CD8-positive, alpha-beta T cell (primary cell): ENCODE measurements at places on chromosomes 6 and 20.

GRCh38 chr20:41783423-41784208 is 165.4 kb upstream of the CHD6 start:
- no peak for DNase-seq

DNA sequence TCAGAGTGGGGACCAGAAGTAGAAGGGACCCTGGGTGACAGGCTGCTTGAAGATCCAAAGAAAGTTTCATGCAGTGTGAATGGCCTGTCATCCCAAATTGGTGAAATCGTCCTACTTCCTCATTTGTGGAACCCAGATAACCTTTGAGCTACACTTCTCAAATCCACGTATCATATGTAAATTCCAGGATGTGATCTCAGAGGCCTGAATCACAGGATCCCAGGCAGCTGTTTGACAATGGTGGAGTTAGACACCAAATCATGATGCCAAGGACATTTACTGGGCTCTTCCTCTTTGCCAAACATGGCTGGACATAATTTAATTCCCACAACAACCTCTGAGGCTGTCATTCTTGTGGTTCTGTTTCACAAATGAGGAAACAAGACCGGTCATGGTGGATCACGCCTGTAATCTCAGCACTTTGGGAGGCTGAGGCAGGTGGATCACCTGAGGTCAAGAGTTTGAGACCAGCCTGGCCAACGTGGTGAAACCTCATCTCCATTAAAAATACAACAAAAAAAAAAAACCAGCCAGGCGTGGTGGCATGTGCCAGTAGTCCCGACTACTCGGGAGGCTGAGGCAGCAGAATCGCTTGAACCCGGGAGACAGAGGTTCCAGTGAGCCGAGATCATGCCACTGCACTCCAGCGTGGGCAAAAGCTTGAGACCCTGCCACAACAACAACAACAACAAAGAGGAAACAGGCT is 39.9 kb upstream of the TTPAL start:
- DNase-seq, result no peak

DNA sequence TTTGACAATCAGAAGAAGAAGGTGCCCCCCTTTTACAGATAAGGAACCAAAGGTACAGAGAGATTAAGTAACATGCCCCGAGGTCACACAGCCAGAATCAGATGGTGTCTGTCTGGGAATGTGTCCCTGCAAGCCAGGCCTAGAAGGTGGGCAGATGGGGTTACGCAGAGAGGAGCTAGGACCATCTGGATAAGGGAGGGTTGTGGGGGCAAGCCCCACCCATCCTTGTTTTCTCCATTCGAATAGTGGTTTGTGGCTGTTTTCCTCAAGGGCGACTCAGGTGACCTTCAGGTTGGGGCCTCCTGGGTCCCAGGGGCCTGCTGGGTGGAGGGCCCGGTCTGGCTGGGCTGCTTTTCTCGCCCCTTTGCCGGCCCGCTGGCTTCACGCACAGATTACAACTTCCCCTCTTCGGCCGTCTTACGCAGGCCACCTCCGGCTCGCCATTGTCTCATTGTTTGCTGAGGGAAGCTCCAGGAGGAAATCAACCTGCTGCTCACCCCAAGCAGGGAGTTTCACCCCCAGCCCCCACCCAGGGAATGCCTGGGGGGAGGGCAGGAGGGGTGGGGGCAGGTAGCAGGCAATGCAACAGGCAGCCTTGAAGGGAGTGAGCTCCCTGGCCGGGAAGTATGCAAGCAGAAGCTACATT is 30.8 kb upstream of the CSNK2A1 start:
- no peak for DNase-seq

- DNase-seq, result no peak
Observed at GRCh38 chr20:23632711-23633573, 4.8 kb downstream of the CST3 start.

DNA sequence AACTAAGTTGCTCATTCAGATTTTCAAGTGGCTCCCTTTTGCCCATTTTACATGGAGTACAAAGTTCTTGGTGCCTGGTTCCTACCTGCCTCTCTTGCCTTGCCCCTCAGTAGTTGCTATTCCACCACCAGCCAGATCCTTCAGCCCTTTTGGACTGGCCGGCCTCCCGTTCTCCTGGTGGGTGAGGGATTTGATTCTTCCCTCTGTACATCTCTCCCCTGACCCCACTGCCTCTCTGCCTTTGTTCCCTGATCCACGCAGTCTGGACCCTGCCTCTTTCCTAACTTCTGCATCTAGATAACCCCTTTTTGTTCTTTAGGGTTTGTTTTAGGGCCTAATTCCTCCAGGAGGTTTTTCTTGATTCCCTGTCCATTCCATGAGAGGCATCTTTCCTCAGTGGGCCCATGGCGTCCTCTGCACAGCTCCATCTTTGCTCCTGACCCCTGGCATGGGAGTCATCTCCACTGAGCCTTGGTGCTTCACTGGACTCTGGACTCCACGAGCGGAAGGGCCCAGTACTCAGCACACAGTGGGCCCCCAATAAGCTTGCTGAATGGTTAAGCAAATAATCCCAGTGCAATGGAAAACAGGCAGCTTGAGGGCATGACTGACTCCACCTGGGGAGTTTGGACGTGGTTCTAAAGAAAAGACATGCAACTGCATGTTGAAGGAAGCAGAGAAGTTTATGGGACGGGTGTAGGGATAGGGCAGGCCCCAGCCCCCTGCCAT is 309.3 kb upstream of the SUPT3H start:
- no peak for DNase-seq

GRCh38 chr6:38973178-38974057 is 75.2 kb upstream of the GLP1R start:
- DNase-seq, result no peak

GRCh38 chr20:32235331-32236047 is 27.8 kb downstream of the POFUT1 start:
- DNase-seq, result no peak

DNA sequence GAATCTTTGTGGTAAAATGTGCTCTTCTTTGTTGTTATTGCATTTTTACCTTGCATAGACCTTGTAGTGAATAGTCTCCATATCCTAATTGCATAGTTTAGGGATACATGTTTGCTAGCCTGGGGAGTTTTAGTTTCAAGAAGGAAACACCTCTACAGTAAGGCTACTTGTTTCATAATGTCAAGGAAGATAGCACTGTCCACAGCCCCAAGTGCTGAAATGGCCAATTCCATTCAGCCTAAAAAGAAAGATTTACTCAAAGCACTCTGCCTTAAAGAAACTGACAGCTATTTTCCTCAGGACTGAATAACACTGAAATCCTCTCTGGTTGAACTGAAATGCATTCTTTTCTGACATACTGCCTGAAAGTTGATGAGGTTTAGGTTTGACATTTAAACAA is 2.6 kb downstream of the HCRTR2 start:
- DNase-seq, result no peak

- no peak for DNase-seq
Observed at GRCh38 chr6:134870677-134871498, 79.0 kb downstream of the ALDH8A1 start.

DNA sequence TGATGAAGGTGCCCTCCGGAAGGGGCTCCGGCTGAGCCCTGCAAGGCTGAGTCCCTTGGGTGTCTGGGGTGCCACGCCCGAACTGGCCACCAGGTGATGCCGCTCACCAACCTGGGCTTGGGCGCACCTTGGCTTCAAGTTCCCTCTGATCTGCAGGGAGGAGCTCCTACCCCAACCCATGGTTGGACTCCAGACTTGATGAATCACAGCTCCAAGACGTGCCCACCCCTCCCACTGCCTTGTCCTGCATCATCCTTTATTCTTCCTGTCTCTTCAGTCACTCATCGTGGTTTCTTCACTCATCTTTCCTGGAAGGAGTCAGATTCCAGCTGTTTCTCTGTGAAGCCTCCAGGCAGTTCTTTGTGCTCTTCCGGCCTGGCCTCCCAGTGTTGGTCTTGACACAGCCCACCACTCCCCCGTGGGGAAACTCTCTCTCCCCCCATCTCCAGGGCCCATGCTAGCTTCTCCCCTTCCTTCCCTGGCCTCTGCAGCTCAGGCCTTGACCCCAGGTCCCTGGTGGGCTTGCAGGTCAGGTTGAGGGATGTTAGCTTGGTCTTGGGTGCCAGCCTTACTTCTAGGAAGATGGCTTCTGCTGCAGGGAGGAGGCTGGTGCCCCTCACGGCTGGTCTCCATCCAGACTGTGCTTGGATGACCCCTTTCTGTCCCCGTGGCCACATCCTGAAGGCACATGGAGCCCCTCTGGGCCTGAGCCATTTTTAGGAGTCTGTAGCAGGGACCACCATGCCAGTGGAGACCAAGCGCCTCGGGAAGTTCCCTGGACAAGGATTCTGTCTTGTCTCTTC is 2.6 kb upstream of the ZBP1 start:
- DNase-seq, result peak; percentile 80

DNA sequence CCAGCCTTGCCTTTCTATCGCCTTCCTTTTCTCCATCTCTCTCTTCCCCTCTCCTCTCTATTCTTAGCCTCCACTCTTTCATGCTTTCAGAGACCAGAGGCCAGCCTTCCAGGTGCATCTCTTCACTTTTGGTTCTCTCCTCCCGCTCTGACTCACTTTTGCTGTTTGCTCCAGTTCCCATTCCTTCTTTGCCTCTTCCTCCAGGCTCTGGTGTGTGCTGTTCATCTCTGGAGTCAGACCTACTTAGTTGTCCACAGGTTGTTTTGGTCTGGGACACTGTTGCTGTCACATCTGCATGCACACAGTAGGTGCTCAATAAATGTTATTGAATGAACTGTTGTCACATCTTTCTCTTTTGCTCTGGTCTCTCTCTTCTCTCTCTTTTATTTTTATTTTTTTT is 1.6 kb upstream of the CDH22 start:
- no peak for DNase-seq

DNA sequence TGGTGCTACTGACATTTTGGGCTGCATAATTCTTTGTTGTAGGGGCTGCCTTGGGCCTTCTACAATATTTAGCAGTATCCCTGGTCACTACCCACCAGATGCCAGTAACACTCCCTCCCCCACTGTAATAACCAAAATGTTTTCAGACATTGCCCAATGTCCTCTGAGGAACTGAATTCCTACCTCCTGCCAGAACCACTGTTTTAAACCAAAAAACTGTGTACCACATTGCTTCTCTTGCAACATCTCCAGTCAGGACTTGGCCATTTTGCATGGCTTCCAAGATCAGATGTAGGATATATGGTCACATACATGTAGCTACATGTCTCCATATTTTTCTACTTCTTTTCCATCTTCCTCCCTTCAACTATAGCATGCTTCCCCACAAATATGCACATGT is 97.4 kb upstream of the IFNGR1 start:
- DNase-seq, result no peak

- DNase-seq, result no peak
Observed at GRCh38 chr6:119524410-119524809, 174.8 kb upstream of the MAN1A1 start.

DNA sequence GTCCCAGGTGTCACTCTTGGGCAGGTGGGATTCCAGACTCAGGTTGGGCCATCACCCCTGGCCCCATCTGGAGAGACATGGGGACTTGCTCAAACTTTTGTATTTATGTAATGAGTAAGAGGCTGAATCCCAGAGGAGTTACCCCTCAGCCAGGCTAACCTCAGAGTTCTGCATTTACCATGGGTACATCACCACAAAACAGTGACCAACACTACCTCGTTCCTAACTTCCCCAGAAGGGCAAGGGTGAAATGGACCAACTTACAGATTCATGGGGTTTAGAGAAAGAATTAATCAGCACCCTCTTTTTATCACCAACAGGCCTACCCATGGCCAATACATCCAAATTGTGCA is 259.9 kb upstream of the MARCKS start:
- no peak for DNase-seq

DNA sequence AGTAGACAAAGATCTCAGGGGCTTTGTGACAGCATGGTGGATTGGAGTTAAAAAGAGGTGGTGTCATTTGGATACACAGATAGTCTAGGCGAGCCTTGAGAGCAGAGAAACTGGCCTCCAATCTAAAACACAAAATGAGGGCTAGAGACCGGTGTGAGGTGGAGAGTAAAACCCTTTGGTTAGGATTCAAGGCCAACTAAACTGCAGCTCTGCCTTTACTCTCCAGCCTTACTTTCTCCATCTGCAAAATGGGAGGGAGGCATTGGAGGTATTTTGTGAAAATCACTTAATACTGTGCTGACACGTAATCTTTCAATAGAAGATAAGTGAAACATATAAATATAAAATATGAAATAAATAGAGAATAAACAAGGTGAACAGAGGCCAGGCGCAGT is 89.1 kb upstream of the QKI start:
- no peak for DNase-seq

GRCh38 chr6:158043008-158043407 is 61.3 kb downstream of the SYNJ2 start:
- DNase-seq, result no peak

DNA sequence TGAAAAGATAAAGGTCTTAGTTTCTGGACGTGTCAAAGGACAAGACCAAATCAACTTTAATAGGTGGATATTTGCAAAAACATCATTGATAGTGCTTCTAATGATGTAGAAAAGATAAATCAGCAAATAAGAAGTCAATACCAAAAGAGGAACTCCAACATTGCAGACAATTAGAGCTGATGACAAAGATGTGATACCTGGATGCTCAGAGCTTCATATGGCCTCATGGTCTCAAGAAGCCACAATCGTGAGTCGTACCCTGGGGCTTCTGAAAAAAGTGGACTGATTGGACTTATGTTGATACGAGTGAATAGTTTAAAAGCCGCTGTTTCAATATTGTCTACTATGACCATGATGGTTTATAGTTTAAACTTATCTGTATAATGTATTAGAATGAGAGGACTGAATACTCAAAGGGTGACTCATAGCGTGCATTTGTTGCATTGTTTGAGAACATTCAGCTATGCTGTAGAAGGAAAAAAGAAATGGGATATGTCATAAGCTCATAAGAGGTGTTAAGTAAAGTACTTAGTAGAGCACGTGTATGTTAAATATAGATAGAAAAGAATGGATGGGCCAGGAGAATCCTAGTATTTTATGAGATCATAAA is 54.6 kb upstream of the RIPOR2 start:
- no peak for DNase-seq
